Suppressor macrophage (primary cell): ENCODE measurements at places on chromosomes 5 and 9.

GRCh38 chr5:73188764-73189531 lies 16.0 kb downstream of the TMEM174 start:
- DNase-seq = no peak

- peak; percentile 94 for DNase-seq
These were observed 9.9 kb downstream of the ZBED3 start for GRCh38 chr5:77076961-77077828.

DNA sequence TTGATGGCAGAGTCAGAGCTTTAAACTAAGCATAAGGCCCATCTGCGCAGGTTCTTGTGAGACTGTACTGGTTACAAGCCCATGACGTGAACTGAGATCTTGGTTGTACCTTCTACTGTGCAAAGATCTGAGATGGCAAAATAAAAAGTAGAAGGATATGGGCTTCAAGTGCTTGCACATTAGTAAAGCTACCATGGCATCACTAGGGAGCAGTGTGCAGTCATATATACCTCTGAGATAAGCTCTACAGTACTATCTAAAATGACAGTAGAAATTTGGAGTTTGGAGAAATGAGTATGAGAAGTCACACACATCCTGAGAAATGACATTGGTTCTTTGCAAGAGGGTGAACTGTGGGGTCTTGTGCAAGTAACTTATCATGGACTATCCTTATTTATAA lies 408.2 kb upstream of the PRR16 start:
- peak; percentile 22 for DNase-seq

DNA sequence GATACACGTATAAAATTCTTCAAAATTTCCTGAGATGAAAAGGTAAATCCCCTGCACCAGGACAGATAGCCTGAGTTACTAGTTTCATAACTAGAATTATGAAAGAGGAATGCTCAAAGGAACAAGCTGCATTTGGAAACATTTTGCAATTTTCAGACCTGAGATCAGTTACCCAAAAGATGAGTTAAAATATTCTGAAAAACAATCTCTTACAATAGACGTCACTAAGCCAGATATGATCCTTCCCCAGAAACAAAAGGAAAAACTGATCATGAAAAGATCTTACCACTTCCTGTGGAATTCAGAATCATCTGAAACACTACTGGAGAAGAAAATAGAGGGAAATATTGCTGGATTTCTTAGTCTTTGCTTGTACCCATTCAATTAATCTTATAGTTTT lies 204.7 kb downstream of the ARRDC3 start:
- DNase-seq = no peak

DNA sequence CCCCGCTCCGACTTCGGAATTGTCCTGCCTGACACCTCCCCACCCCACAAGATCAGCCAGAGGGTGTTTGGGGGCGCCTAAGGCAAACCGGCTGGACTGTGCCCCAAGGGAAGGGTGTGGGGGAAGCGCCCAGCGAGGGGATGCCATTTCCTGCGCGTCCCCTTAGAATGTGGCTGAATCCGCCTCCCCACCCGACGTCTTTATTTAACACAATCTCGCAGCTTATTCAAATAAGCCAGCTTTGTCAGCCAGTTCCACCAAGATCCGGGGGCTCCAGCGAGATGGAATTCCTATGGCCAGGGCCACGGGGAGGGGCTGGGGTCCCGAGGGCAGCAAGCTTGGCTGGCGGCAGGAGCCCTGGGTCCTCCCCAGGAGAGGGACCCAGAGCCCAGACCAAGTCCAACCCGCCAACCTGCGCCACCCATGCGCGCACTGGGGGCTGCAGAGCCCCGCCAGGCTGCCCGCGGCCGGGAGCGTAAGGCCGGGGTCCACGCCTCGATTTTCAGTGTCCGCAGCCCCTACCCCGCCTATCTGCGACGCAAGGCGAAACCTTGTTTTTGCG lies 7.4 kb downstream of the IRX4 start:
- no peak for DNase-seq

DNA sequence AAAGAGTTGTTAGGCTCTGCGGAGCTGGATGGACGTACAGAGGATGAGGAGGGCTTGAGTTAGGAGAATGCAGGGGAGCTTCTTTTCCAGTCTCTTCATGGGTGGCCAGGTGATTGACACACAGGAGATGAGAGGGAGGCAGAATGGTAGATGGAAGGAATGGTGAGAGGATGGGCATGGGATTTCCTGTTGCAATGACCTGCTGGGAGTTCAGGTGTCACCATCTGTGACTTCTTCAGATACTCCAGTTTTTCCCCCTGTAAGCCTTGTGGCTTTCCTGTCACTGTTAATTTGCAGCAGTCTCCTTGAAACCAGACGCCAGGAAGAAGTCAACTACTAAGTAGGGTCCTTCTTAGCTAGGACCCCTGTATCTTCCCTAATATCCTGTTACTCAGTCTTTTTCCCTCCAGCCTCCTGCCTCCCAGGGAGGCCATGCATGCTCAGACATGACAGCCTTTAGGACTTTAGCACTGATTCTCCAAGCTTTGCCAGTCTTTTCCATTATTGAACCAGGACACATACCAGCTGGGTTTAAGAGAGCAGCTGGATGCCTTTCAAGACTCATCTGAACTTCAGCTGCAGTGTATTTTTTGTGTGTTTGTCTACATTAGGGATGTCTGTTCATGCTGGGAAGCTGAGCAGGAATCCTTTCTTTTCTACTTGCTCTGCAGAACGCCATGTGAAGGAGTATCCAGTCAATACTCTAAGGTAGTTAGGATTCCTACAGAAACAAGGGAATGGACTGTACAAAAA lies 67.2 kb upstream of the CD180 start:
- no peak for DNase-seq

GRCh38 chr5:101068298-101068697 lies 165.2 kb upstream of the ST8SIA4 start:
- DNase-seq = no peak

DNA sequence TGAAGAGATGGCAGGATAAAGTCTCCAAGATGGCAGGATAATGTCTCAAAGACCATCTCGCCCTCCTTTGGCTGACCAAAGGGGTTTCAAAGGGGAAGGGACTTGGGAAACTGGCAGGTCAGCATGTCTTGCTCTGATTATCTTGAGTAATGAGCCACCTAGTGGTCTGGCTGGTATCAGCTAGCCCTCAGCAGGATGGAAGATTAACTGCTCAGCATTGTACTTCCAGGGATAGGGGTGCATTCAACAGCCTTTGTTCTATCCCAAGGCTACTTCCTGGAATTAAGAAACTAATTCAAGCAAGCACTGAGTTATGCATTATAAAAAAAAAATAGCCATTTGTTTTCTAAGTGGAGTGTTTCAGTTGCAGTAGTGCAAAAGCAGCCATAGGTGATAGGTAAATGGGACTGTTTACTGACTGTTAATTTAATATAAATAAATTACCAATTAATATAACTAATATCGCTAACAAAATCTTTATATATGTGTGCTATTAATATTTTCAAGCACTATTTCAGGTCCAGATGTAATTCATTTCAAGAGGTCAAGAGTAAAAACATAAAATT lies 555.5 kb downstream of the CDH9 start:
- DNase-seq = no peak

DNA sequence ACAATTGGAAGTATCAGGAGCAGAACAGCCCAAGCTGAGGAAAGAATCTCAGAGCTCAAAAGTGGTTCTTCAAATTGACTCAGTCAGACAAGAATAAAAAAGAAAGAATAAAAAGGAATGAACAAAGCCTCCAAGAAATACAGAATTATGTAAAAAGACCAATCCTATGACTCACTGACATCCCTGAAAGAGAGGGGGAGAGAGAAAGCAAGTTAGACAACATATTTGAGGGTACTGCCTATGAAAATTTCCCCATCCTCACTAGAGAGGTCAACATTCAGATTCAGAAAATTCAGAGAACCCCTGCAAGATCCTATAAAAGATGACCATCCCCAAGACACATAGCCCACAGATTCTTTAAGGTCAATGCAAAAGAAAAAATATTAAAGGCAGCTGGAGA lies 173.2 kb downstream of the ALDH1A1 start:
- DNase-seq = no peak

- no peak for DNase-seq
These were observed 247.6 kb upstream of the FBXL7 start for GRCh38 chr5:15252331-15252730.

GRCh38 chr5:14219800-14220512 lies 76.8 kb downstream of the TRIO start:
- DNase-seq = no peak

DNA sequence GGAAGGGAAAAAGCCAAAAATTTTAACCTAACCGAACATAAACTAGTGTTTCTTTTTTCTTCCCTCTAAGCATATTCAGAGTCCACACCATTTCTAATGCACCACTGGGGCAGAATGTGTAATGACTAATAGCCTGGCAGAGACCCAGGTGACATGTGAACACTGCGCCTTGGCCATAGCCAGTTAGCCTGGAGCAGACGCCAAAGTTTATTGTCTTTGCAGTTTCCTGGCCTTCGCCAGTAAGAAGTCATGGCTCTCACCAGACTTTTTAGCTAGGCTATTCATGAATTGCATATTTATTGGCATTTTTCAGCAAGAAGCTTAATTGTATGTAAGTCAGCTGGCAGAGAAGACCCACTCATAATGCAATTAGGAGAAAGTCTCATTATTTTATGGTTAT lies 182.8 kb upstream of the SLC27A6 start:
- no peak for DNase-seq

DNA sequence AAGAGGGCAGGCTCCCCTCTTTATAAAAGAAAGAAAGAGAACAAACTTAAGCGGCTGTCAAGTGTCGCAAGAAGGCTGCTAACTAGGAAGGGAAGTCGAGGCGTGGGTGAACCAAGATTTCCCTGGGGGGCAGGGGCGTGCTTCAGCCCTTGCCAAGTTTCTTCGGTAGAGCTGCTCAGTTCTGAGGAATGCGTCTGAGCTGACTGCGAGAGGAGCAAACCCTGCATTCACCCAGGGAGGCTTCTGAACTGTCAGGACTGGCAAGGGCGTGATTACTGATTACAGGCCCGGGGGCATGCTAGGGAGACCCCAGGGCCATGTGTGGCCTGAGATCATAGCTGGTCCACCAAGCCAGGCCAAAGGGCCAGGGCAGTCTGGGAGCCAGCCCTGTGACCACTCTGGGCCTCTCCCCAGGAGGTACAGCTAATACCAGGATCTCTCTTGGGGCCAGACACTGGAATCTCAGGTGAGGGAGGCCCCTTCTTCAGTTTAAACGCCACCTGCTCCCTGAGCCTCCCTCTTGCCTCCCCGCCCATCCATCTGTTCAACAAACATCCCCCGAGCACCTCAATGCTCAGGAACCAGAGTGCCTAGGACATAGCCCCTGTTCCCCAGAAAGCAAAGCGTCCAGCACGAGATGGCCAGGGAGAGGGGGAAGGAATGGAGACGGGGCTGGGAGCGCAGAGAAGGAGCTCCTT lies 30.9 kb downstream of the SARDH start:
- DNase-seq = peak; percentile 63
